ENCODE measurements at places on chromosomes 12 and 14. TPM values are rescaled to one million over a fixed set of nuclear protein-coding genes. Genes with fewer than 3 reads are reported as not detected.

DNA sequence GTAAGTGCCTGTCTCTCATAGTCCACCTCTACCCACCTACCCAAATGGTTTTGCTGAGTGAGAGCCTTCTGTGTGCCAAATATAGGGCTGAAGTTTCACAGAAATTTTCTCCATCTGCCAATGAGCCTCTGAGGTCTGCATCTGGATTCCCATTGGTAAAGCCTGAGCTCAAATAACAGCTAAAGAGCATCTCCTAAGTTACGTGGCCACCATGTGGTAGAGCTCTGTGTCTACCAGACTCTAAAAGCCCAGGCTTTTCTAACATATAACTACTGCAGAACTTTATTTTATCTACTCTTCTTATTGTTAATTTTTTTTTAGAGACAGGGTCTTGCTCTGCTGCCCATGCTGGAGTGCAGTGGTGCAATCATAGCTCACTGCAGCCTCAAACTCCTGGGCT lies 16.0 kb downstream of the AMDHD1 start:
- no peaks in the 10 kb centered on the region for H3K27me3 ChIP-seq
- DNase-seq = no peak
- no peaks in the 10 kb centered on the region for H3K36me3 ChIP-seq

DNA sequence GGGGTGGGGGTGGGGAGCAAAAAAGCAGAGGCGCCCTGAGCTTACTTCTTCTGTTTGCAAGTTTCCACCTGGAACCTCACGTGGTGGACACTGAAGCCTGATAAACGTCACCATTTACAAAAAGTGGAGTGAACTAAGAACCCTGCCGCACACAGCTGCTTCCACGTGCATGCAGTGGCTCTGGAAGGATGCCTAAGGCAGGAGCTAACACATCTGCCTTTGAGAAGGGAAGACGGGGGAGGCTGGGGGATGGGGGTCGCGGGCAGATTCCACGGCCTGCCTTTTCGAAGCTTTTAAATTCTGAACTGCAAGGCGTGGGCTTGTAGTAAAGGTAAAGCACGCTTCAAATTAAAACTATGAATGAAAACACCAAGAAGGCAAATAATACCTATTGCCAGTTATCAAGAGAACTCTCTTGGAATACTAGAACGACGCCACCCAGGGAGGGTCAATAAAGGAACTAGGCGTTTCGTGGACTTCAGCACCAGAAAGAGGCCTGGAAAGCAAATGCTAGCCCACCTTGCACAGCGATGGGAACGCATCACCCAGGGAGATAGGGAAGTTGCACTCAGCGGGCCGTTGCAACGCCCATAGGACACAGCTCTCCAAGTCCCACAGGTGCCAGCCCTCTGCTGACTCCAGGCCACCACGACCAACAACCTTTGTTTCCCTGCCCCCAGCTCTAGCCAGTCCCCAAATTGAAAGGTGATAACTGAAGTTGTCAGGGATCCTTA lies 61.8 kb downstream of the TESC start:
- peaks cover 15% of the 10 kb centered on the region for H3K4me1 ChIP-seq
- peak; percentile 47 for DNase-seq
- no peak overlapping the region for H3K27ac ChIP-seq
- peaks cover 33% of the 10 kb centered on the region for H3K27me3 ChIP-seq

- DNase-seq = no peak
- no peaks in the 10 kb centered on the region for H3K36me3 ChIP-seq
- H3K27me3 ChIP-seq = no peaks in the 10 kb centered on the region
- no peak overlapping the region for H3K4me3 ChIP-seq
- H3K4me1 ChIP-seq = no peaks in the 10 kb centered on the region
Observed at GRCh38 chr12:107649661-107650061, 35.9 kb upstream of the PWP1 start.

LIMA1 gene
- polyA plus RNA-seq = 191 TPM

DNA sequence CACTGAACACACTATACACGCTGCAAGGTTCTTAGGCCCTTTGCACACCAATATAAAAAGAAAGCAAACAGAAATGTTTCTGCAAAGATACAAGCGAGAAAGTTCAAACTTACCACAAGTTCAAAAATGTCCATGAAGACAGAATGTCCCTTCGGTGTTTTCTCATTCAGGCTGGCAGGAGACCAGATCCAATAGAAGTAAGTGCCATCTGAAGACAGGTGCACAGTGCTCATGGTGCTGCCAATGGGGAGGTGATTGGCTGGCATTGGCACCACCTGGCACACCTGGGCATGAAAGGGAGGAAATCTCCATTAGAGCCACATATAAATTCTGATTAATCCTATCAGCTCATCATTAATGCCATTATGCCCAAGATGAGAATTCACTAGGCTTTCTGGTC lies 76.3 kb downstream of the HECTD4 start:
- no peak overlapping the region for H3K27ac ChIP-seq
- no peaks in the 10 kb centered on the region for H3K4me1 ChIP-seq
- no peak overlapping the region for H3K4me3 ChIP-seq
- peaks cover 44% of the 10 kb centered on the region for H3K36me3 ChIP-seq

PNMA1 gene
- polyA plus RNA-seq = 34.9 TPM

DNA sequence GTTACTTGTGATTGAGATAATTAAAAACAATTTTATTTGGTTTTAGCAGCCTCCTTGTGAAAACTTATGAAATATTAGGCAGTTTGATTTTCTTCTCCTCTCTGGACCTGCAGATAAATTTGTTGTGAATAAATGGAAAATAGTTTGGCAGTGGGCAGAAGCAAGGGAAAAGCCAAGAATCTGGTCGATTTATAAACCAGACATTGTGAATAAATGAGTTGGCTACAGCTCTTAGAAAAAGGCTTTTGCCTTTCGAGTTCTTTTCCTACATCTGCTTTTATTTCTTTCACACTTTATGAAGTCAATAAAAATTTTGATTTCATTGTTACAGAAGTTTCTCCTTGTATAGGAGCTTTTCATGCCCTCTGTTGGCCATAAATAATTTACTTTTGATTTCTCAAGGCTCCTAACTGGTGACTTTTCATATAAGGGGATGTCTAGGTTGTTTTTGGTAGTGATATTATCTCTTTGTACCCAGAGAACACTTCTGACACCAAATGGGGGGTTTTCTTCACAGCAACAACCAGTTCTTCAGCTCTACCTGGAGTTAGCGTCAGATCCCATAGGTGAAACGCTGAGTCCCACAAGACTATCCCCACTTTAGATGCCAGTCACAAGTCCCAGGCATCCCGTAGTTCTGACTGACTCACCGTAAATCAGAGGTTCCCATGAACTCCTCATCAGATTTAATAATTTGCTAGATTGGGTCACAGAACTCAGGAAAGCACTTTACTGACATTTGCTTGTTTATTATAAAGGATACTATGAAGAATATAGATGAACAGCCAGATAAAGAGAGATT lies 136.5 kb upstream of the DNM1L start:
- no peak overlapping the region for H3K27ac ChIP-seq
- no peak overlapping the region for H3K4me3 ChIP-seq
- DNase-seq = no peak
- peaks cover 25% of the 10 kb centered on the region for H3K4me1 ChIP-seq
- H3K36me3 ChIP-seq = no peaks in the 10 kb centered on the region
- H3K27me3 ChIP-seq = no peaks in the 10 kb centered on the region

GRCh38 chr14:32403021-32403420 lies 73.9 kb downstream of the AKAP6 start:
- H3K27ac ChIP-seq = no peak overlapping the region
- no peaks in the 10 kb centered on the region for H3K27me3 ChIP-seq
- no peak for DNase-seq
- H3K4me3 ChIP-seq = no peak overlapping the region

DNA sequence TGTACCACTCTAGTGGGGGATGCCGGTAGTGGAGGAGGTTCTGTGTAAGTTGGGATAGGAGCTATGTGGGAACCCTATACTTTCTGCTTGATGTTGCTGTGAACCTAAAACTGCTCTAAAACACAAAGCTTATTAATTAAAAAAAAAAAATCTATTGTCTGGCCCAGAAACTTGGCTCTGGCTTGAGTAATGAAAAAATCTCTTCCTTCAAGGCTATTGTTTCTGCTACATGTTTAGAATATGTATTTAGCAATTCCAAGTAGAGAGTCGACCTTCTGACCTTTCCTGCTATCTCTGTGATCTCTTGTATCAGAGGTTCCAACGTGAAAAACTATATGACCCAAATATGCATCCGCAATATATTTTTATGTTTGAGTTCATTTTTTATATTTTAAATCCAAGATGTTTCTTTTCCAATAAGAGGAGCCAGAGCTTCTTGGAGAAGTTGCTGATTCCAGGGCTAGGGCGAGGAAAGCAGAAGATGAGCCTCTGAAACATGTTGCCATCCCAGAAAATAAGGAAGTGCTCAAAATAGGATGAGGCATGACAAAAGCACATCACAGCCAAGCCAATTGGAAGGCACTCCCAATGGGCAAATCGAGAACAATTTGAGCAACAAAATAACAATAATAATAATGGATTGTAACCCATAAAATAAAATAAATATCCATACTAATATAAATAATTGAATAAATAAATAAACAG lies 184.6 kb upstream of the TMEM260 start:
- H3K4me3 ChIP-seq = no peak overlapping the region
- no peaks in the 10 kb centered on the region for H3K4me1 ChIP-seq
- H3K27ac ChIP-seq = no peak overlapping the region
- no peak for DNase-seq
- H3K27me3 ChIP-seq = no peaks in the 10 kb centered on the region

DNA sequence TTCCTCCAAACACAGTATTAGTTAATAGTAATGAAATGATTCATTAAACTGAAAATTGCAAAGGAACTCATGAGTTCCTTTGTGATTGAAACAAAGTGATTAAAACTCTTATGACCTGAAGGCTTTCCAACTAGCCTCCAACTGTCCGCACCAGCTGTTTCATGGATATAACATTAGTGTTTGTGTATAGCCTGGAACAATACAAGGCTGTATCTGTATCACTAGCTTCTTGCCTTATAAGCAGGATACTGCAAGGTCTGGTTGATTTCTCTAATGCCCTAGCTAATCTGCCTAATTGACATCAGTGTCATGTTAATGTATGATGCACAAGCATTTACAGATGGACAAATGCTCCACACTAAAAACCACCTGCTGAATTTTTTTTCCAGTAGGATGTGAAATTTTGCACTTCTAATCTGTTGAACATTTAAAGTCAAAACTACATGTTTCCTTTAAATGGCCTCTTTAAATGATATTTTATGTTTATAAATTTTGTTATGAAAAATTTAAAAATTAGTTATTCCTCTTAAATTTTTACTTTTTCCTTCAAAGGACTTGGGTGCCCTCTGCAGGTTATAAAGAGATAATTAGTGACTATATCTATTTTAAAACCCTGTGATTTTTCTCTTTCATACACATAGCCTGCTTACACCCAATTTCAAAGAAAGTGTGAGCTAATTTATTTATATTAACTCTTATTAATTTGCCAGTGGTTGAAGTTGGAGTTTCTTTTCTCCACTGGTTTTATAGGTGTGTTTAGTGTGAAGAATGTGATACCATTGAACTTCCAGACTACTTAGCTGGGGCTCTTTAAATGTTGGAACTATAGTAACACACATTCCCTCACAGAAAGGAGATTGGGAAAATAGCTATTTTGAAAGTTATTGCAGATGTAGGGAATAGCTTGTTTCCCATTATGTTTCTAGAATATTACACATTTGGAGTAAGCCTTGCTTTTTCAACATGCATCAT lies 25.4 kb downstream of the AP5M1 start:
- H3K4me3 ChIP-seq = no peak overlapping the region
- H3K27me3 ChIP-seq = no peaks in the 10 kb centered on the region
- H3K27ac ChIP-seq = no peak overlapping the region
- H3K4me1 ChIP-seq = peaks cover 9% of the 10 kb centered on the region

DNA sequence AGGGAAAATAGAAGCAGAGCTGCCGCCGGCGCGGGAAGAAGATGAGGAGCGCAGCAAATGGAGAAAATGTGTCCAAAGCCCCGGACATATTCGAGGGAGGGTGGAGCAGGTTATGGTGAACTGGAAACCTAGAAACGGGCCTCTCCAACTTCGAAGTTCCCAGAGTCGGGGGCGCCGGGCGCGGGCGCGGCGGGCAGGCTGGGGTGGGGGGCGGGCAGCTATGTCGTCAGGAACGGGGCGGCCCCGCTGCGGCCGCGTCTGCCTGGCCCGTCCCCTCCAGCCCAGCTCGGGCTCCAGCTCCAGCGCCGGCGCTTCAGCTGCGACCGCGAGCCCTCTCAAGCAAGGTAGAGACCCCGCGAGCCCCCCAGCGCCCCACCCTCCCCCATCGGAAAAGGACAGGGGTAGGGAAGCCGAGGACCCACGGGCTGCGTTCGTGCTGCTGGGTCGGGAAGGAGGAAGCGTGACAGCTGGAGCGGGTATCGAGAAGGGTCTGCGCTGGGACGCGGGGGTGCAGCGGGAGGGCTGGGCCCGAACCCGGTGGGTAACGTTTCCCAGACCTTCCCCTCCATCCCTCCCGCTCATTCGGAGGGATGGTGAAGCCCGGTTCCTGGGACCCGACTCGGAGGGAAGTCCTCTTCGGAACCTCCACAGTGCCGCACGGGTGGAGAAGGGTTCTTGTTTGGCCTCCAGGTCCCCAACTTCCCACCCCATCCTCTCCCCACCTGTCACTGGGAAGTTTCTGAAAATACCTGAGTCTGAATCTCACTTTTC lies 1.0 kb downstream of the DGKA start:
- peak overlapping the region; percentile 71 for H3K27ac ChIP-seq
- H3K4me3 ChIP-seq = peak overlapping the region; percentile 50
- no peaks in the 10 kb centered on the region for H3K36me3 ChIP-seq

DNA sequence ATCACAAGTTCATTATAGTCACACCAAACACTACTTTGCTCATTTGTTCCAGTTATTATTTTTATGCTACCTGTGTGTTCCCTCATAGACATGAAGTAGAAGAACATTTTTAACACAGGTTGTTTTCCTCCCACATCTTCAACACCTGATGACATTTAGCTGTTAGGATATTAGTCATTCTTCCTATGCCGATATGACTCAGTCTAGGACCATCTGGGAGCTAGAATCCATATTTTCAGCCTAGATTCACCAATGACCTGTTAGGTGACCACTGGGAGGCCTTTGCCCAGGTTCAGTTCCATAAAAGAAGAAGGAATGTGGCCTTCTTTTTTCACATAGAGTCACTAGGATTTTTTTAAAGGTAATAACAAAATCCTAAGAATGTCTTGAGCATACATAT lies 222.8 kb downstream of the C12orf42 start:
- no peaks in the 10 kb centered on the region for H3K36me3 ChIP-seq
- no peaks in the 10 kb centered on the region for H3K4me1 ChIP-seq
- H3K27me3 ChIP-seq = no peaks in the 10 kb centered on the region
- DNase-seq = no peak

- no peaks in the 10 kb centered on the region for H3K36me3 ChIP-seq
- DNase-seq = peak; percentile 95
- H3K4me1 ChIP-seq = peaks cover 17% of the 10 kb centered on the region
- no peak overlapping the region for H3K4me3 ChIP-seq
Observed at GRCh38 chr12:52168019-52168717, 23.6 kb downstream of the KRT80 start.

NFKBIA gene
- 118 TPM for polyA plus RNA-seq

- peaks cover 3% of the 10 kb centered on the region for H3K36me3 ChIP-seq
- peak within 1 kb of the TSS; percentile 93 for H3K27ac ChIP-seq
- no peaks in the 10 kb centered on the region for H3K4me1 ChIP-seq
- no peaks in the 10 kb centered on the region for H3K27me3 ChIP-seq
Observed at GRCh38 chr14:34629657-34630529, at the start of gene SNX6. Gene SNX6 (minus strand): TSS chr14:34630148. CDS start chr14:34630116, 32 bp downstream.

KRT86 gene
- polyA plus RNA-seq = 0.97 TPM
